Stimulated activated CD8-positive, alpha-beta memory T cell treated with anti-CD3 and anti-CD28 coated beads, Interleukin-4, amount 100 ng/mL, for 1 hour (primary cell): ENCODE measurements at places on chromosomes 1 and 21.

- no peak for DNase-seq
These were observed 9.6 kb downstream of the RBM15 start for GRCh38 chr1:110348771-110349170.

DNA sequence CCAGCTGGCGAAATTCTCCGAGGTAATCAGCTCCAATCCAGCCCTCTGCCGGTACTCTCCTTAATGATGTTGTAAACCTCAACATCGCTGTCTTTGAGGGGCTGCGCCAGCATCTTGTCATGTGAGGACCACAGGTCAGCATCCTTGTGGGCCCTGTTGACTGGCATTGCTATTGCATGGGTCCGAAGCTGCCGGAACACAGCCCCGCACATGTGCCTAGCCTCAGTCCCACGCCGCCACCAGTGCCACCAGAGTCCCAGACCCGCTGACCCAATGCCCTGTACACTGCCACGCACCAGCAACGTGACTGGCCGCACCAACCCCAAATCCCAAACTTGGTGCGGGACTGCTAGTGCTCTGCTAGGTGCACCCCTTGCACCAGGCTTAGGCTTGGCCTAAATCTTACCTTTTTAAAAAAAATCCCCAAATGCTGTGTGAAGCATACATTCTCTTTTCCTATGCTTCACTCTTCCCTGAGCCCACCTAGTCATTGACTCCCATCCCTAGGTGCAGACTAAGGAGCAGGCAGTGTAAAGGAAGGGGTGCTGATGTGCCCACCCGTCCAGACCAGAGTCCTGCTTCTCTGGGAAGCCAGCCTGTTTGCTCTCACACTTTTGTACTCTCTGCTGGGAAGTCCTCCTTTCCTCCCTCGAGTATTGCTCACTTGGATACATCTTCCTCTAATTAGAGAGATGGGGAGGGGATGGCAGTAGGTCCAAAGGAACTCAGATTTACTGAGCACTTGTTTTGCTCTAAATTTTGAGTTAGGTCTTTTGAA lies 81.9 kb upstream of the ARTN start:
- no peak for DNase-seq

- DNase-seq, result no peak
These were observed 100.1 kb upstream of the SLC2A1 start for GRCh38 chr1:43058545-43059360.

- DNase-seq, result no peak
These were observed 15.6 kb downstream of the PLXNA2 start for GRCh38 chr1:208228550-208228949.

- no peak for DNase-seq
These were observed 131.4 kb upstream of the RAB4A start for GRCh38 chr1:229139331-229140118.

- DNase-seq, result no peak
These were observed at the start of gene OLIG2 for GRCh38 chr21:33025489-33026442. OLIG2 (plus strand) TSS chr21:33025935; CDS start chr21:33026863, 928 bp downstream.

DNA sequence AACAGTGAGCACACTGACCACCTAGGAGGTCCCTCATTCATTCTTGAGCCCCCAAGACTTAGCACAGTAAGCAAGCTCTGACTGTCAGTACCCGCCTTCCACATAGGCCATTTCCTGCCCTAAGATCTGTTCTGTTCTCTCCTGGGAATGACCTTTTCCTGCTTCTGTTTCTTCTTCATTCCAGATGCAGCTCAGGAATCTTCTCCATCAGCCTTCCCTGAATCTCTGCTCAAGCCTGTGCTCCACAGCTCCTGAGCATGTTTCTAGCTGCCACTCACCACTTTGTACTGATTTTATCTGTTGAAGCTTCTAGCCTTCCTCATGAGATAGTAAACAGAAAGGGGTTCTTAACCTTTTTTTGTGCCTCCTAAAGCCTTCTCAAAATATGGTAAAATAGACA lies 56.6 kb downstream of the ZNF281 start:
- DNase-seq, result no peak

DNA sequence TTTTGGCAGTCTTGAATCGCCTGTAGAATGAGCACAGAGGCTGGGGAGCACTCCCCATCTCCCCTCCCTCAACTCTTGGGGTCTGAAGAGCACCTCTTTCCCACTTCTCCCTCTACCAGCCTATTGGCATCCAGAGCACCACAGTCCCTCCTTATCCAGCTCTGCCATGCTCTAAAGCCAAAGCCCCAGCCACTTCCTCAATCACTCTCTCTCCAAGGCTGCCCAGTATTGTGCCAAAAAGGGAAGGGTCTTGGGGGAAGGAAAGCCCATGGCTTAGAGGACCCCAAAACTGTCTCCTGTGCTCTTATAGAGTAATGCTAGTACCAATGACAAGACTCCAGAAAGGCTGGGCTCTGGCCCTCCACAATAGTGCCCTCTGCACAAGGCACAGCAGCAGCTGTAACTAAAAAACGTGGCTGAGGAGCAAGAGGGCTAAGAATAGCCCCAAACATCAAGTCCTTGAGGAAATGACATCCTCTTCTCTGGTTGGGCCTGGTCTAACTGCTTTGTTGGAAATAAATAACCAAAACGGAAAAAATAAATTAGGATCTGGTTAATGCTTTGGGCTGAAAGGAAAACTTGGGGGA lies 28.4 kb downstream of the SLC27A3 start:
- no peak for DNase-seq

DNA sequence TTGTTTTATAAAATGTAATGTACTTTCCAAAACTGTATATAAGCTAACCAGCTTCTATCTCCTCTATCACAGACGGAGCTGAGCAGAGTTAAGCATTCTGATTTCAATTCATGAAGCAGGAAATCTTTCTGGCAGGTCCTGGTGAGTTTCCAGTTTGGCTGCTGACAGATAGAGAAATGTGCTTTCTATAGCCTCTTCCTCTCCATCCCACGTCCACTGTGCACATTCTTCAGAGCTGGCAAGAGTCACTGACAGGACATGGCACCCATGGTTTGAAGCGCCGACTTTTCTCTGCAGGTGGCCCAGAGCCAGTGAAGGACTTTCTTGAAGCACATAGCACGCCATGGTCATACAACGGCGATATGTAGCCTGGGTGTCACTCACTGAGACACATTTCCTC lies 52.3 kb upstream of the POU2F1 start:
- DNase-seq, result no peak

GRCh38 chr1:204507317-204508105 lies 8.7 kb upstream of the MDM4 start:
- no peak for DNase-seq

- DNase-seq, result no peak
These were observed 32.0 kb upstream of the FAM89A start for GRCh38 chr1:231072041-231072440.

DNA sequence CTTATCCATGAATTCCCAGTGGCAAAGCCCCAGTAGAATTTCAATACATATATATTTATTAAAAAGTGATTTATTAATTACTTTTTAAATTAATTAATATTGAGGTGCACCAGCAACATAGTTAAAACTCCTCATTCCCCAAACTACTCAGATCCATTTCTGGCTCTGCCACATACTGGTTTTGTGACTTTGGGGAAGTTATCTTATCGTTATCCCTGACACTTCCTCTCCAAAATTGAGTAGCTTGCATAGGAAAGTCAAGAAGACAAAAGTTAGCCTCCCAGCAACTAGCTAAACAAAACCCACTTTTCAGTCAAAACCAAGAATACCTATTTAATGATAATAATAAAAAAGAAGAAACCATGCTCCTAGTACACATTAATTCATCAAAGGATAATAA lies 35.9 kb downstream of the TCP10L start:
- no peak for DNase-seq
